ENCODE measurements at places on chromosomes 5 and 9.

- no peak for DNase-seq
These were observed 58.3 kb downstream of the FAM81B start for GRCh38 chr5:95449460-95449859.

DNA sequence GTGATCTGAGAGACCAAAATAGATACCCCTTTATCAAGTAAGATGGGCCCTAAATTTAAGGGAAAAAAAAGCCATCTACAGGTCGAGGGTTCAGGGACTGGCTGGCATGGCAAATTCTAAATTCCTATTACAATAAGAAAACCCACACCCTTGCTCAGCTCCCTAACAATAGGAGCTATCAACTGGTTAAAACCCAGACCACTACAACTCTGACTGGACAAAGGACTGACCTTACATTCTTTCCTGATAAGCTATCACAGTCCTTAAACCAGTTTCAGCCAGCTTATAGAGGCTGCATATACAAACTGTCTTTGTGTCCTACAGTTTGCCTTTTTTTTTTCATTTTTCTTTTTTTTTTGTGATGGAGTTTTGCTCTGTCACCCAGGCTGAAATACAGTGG is 803.6 kb downstream of the NR2F1-AS1 start:
- DNase-seq, result no peak

DNA sequence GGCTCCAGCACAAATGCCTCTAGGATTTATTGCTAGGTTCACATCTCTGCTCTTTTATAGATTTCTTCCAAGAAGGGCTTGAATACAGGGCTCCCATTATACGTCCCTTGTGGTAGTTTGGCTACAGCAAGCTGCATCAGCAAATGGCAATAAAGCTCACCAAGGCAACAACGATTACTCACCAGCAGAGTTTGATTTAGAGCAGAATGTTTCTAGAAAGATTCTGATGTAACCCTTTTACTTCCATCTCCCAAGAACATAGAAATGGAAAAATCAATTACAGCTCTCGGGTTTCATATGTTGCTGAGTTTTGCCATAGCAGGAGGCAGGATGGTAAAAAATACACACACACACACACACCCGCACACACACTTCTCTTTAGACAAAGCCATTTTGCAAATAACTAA is 124.2 kb upstream of the TNPO1 start:
- DNase-seq, result peak; percentile 86

DNA sequence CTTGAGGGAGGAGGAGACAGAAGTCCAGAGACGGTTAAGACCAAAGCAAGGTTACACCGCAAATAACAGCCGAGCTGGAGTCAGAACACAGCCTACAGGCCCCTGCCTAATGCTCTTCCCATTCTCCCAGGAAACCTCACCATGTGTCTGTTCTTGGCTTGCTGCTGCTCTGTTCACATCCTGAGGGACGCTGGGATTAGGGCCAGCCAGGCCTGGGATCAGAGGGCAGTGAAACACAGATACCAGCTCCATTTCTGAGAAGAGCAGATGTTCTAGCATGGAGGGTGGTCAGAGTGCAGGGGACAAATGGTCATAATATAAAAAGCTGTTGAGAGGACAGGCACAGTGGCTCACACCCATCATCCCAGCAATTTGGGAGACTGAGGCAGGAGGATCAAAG is 124.8 kb upstream of the LARP1 start:
- no peak for DNase-seq

- no peak for DNase-seq
These were observed 21.9 kb upstream of the TNFSF15 start for GRCh38 chr9:114827641-114828302.

DNA sequence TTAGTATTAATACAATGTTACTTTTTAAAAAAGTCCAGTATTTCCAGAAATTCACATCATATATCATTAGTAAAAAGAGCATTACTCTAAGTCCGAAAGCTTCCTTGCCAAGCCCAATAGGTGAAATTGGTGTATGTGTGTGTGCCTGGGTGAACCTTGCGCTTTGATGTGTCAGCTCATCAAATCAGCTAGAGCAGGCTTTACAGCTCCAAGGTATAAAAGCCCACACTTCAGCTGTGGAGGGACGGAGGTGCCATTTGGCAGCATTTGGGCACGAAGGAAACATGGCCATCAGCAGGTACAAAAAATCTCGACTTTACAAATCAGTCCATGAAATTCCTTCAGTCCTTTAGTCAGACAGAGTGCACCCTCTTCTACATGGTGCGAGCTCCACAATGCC is 76.5 kb upstream of the IL7R start:
- DNase-seq, result no peak

GRCh38 chr9:79325501-79325900 is 246.3 kb upstream of the TLE4 start:
- no peak for DNase-seq

GRCh38 chr9:136013524-136014034 is 52.4 kb upstream of the UBAC1 start:
- DNase-seq, result no peak

- no peak for DNase-seq
These were observed 16.4 kb upstream of the SMIM15 start for GRCh38 chr5:61178702-61179101.

GRCh38 chr9:101508211-101508610 is 25.4 kb upstream of the RNF20 start:
- DNase-seq, result no peak

DNA sequence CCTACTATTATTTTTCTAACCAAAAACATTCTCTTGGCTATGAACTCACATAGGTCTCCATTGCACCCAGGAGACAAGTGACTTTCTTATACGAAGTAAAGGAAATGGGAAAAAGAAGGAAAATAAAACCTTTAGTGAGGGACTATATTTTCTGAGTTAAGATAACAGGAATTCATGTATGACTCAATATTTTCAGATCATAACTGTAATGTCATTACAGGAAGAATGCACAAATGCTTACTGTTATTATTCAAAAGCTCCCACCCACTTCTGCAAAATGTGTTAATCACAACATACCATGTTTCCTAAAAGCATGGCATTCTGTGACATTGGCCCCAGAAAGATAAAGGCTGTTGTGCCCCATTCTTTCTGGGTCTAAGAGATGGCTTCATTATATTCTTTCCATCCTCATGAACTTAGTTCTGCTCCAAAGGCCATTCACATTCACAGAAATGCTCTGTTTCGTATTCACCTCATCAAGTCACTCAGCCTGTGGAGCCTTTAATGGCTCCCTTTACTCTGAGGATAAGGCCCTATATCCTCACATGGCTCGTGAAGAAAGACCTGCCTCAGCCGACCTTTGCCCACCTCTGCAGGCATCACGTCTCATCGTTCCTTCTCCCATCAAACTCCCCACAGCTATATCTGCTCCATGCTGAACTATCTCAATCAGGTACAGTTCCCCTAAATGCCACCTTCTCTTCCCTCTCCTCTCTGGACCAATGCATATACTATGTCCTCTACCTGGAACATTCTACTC is 77.0 kb downstream of the ABCA1 start:
- DNase-seq, result no peak

GRCh38 chr5:172830876-172831662 is 3.0 kb upstream of the ERGIC1 start:
- DNase-seq, result no peak

DNA sequence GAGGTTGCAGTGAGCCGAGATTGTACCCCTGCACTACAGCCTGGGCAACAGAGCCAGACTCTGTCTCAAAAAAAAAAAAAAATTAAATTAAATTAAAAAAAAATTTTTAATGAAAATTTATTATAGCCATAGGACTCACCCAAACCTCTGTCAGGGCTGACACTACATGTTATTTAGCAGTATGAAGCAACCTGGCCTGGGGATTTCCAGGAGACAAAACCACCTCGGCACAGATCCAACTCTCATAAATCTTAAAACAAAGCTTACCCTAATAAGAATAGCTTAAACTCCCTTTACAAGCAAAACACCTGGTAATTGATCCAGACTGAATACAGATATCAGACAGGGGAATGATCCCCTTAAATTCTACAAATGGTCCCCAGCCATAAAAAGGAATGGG is 38.4 kb downstream of the PPP1R2B start:
- DNase-seq, result peak; percentile 19

- peak; percentile 20 for DNase-seq
These were observed 483 bp downstream of the G3BP1 start for GRCh38 chr5:151772029-151772845.

GRCh38 chr9:89462817-89463683 is 34.9 kb downstream of the SEMA4D start:
- no peak for DNase-seq

DNA sequence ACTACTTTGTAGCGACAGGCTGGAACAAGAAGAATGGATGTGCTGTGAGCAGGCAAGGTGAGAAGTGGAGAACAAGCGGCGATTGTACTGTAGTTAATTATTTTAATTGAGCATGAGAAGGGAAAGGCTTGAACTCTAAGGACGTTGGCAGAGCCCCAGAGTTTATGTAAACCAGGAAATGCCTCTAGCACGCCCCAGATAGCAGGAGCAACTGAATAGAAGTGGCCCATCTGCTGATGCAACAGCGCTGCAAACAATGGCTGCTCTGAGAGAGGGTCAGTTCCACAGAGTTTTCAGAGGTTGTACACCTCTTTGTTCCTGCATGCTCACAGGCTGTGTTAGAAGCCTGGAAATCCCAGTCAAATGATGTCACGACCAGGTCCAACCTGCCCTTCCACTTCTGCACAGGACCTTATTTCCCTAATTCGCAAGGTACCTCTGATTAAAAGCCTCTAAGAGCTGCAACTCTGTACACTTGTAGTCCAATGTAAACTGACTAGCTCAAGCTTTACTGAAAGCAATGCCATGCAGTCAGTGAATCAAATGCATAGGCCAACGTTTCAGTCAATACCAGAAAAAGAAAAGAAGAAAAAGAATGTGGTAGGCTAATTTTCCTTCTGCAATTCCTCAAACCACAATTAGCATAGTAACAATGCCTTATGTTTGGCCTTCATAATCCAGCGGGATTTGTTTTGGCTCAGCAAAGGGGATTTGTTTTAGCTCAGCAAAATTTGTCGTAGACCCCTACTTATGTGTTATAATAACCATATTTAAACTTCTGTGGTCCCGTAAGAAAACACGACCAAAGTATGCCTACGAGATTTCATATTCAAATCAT is 119.6 kb upstream of the RETREG1 start:
- DNase-seq, result peak; percentile 69

GRCh38 chr5:7445068-7445467 is 49.1 kb downstream of the ADCY2 start:
- no peak for DNase-seq

- DNase-seq, result no peak
These were observed 562.6 kb downstream of the ANXA1 start for GRCh38 chr9:73714294-73714693.

- no peak for DNase-seq
These were observed 65.8 kb downstream of the ERAP1 start for GRCh38 chr5:96741891-96742309.

DNA sequence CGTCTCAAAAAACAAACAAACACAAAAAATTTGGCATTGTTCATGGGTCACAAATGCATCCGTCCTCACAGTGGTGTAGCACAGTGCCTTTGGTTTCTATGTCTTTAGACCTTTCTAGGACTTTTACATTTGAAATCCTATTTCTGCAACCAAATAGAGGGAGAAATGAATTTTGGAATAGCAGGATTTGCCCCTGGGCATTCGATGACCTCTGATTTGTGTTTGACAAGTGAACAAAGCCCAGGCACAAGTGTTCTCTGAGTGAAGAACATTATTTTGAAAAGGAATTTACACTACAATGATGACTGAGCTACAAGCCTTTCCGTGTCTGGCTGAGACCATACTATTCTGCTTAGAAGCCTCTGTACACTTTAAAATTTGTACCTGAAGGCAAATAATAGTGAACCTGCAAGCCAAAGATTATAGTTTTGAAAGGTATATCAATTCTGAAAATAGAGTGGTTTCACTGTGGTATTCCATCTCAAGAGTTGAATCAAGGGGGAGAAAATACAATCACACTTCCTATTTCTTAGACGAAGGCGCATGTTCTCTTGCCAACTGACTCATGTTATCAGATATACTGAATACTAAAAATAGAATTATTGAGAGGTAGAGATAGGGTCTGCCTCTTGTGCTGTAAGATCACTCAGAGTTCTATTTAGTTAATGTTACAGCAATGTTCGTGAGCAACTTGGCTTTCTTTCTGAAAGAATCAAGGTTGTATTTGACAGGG is 297.6 kb downstream of the KDM4C start:
- DNase-seq, result no peak

- no peak for DNase-seq
These were observed 1518.7 kb upstream of the WWC1 start for GRCh38 chr5:166772770-166773169.

GRCh38 chr5:10576790-10577189 is 12.9 kb downstream of the ANKRD33B start:
- no peak for DNase-seq

DNA sequence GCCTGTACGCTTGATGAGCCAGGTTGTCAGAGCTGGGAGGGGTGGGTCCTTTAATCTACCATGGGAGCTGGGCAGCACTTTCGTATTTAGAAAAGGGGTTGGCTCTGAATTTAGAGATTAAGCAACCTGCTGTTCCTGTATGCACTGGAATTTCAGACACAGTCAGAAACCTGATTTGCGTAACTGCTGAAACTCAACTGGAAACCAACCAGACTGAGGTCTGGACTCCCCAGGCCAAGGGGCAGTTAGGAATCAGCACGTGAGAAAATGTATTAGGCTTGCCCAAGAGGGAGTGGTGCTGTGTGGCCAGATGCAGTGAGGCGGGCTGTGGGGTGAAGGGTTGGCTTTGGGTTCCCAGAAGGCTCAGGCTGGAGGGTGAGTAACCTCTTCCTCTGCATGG is 235.0 kb downstream of the GOLPH3 start:
- no peak for DNase-seq

DNA sequence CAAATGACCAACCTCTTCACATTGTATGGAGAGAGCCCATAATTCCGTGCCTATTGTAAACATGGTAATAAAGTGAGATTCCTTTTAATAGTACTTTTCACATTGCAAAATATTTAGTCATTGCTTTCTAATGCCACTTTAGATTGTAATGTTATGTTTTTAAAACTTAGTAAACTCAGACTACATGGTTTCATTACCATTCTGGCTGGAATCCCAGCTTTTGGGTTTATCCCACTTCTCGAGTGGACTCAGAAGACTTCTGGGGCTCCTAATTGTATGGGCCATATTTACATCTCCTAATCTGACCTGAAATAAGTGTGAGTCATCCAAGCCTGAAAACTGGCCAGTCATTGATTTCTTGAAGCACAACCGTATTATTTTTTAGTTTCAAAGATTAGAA is 217.6 kb downstream of the CAAP1 start:
- DNase-seq, result no peak

- DNase-seq, result peak; percentile 10
These were observed 64.5 kb downstream of the TMEM161B start for GRCh38 chr5:88203981-88204750.

DNA sequence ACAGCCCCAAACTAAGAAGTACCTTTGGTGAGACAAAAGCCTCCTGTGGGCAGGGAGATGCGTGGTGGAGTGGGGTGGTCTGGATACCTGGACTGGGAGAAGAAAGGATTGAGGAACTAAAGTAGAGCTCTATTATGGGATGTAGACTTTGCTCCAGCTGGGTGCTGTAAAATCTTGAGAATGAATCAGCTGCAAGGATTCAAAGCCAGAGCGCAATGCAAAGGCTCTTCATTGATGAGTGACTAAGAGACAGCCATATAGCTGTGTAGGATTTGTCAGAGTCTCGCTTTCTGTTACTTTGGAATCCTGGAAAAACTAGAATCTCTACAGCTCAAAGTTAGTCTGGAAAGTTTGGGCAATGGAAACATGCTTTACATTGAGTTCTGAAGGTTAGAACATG is 159.9 kb downstream of the TAF11L14 start:
- DNase-seq, result no peak

All from NCI-H1436 (cell line).